ENCODE measurements at places on chromosomes 11 and 22.
A peak's percentile ranks its signal among the peaks of the same experiment; 100 is the strongest.

DNA sequence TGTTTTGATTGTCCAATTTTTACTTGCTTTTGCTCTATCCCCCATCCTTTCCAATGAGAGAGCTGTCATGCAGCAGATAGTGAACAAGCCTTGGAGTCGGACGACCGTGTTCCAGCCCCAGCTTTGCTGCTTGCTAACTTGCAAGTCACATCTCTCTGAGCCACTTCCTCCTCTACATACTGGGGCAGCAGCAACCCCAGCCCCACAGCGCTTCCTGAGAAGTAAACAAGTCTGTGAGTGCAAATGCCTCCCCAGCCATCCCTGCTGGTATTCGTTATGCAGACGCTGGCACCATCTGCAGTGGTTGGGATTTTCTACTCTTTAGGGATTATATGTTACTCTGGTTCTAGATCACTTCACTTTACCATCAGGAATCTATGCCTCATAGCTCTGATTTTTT lies 35.0 kb downstream of the TPBGL start:
- DNase-seq: peak; percentile 22

DNA sequence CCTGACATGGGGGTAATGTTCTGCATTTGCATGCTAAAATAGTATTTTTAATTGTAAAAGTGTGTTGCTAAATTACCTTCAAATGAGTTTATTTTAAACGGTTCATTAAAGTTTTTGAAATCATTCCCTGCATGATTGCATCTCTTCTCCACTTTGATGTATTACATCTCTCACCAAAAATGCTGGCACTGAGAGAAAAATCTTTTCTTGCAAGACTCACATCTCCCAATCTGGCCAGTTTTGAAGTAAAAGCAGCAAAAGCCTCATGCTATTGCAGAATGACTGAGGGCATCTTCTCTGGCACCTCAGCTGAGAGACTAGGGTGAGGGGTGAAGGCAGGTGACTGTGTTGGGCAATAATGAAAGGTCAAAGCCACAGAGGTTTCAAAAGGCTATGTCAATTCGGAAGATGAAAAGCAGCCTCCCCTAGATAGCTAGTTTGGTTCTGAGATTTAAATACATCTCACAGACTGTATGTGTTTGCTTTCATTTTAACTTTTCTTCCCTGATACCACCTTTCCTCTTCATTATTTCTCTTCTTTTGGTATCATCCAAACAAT lies 292.2 kb upstream of the RAG2 start:
- DNase-seq: no peak

- DNase-seq: no peak
These were observed 30.7 kb upstream of the ARFGAP3 start for GRCh38 chr22:42887523-42888507.

GRCh38 chr11:101583251-101584128 lies at the start of gene TRPC6:
TRPC6 (minus strand) TSS chr11:101584007; CDS start chr11:101583503, 504 bp downstream.
- DNase-seq: no peak

All from stimulated activated CD4-positive, alpha-beta T cell treated with anti-CD3 and anti-CD28 coated beads, TNF-alpha, amount 100 ng/mL, for 24 hours (primary cell).